Nephron progenitor cell (in vitro differentiated cells): ENCODE measurements at places on chromosomes 2 and 18.

GRCh38 chr18:67362906-67363305, 153.6 kb downstream of the DSEL start:
- no peak for DNase-seq

GRCh38 chr2:63046961-63047320, 3.7 kb upstream of the OTX1 start:
- no peak for DNase-seq

DNA sequence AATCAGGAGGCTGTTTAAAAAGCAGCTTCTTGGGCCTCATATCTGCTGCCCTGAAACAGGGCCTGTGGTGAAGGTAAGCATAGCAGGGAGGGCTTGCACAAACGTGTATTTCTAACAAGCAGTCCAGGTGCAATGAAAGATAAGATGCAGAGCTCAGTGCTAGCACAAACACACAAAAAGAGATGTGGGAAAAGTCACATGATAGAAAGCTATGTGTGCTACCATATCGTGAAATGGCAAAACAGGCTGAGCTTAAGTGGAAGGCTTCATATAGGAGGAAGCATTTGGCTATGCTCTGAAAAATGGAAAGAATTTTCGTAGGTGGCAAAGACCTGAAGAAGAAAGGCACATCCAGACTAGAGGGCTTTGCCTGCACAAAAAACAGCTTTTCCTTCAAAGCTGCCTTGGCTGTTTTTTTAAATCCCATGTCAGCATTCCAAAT, 10.2 kb downstream of the RSAD2 start:
- DNase-seq: no peak

DNA sequence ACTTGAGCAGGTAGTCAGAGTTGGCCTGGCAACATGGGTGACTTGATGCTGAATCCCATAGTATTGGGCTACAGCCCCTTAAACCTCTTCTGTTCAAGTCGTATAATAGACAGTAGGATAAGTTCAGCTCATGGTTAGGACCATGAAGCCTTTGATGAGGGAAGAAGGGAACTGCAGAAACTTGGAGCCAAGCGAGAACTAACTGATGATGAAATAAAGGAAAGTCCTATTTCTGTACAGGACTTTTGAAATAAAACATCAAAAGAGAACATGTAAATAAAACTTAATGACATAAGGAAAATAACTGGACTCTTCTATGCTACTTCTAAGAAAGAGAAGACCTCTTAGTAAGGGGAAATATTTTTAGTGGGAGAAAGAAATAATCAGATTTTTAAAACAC, 51.2 kb upstream of the UGP2 start:
- no peak for DNase-seq
